ENCODE measurements at places on chromosomes 7 and 10. TPM values are rescaled to one million over a fixed set of nuclear protein-coding genes. Genes with fewer than 3 reads are reported as not detected.

GRCh38 chr7:159227433-159227832, 82.8 kb upstream of the VIPR2 start:
- H3K36me3 ChIP-seq, result no peaks in the 10 kb centered on the region
- no peak overlapping the region for H3K27ac ChIP-seq
- no peak overlapping the region for H3K4me3 ChIP-seq
- no peaks in the 10 kb centered on the region for H3K4me1 ChIP-seq

ZNF467 gene
- total RNA-seq, result 19.9 TPM

DNA sequence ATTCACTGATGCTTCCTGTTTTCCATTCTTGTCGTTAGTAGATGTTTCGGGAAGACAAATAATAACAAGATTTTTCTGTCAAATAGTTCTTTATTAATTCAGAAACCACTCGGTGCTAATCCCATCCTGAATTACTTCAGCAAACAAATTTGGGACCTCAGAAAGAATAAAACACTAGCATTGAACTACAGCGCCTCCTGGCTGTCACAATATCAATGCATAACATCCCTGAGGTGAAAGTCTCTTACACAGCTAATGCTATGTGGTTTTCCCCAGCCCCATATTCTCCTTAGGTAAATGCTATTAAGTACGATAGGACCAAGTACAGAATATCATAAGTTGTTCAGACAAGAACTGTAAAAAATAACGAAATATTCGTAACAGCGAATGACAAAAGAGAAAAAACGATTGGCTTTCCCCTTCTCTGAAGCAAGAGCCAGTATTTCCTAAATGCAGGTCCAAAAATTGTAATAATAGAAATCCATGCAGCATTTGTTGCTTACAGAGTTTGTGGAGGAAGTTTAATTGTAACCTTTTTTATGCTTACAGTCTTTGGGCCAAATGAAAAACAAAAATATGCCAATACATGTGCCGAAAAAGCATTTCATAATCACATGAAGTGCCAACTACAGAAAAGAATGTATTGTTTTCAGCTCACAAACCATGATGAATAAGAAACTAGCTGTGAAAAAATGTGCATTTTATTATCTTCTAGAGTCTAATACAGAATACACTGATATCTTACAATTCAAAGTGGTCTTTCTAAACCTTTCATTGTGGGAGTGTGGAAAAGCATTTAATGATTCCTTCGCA, 47.3 kb downstream of the MYPN start:
- no peak overlapping the region for H3K4me3 ChIP-seq
- no peaks in the 10 kb centered on the region for H3K27me3 ChIP-seq
- no peak overlapping the region for H3K27ac ChIP-seq

GRCh38 chr10:113565364-113565763, 12.5 kb downstream of the HABP2 start:
- DNase-seq, result no peak
- H3K36me3 ChIP-seq, result no peaks in the 10 kb centered on the region
- no peak overlapping the region for H3K27ac ChIP-seq
- H3K27me3 ChIP-seq, result no peaks in the 10 kb centered on the region
- H3K4me3 ChIP-seq, result no peak overlapping the region

DNA sequence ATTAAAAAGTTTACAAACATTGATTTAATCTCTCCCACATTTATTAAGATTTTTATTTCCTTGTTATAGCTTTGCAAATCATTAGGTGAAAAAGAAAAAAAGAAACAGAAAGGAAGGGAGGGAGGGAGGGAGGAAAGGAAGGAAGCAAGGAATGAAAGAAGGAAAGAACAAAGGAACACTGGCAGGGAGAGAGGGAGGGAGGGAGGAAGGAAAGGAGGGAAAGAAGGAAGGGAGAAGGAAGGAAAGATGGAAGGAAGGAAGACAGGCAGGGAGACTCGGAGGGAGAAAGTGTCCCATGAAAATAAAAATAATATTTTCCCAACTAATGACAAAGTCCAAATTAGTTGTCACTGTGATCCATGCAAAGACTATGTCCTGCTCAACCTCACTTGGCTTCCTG, 6.3 kb upstream of the ITGA8 start:
- no peaks in the 10 kb centered on the region for H3K4me1 ChIP-seq
- no peaks in the 10 kb centered on the region for H3K27me3 ChIP-seq
- no peak overlapping the region for H3K4me3 ChIP-seq
- H3K36me3 ChIP-seq, result no peaks in the 10 kb centered on the region

DNA sequence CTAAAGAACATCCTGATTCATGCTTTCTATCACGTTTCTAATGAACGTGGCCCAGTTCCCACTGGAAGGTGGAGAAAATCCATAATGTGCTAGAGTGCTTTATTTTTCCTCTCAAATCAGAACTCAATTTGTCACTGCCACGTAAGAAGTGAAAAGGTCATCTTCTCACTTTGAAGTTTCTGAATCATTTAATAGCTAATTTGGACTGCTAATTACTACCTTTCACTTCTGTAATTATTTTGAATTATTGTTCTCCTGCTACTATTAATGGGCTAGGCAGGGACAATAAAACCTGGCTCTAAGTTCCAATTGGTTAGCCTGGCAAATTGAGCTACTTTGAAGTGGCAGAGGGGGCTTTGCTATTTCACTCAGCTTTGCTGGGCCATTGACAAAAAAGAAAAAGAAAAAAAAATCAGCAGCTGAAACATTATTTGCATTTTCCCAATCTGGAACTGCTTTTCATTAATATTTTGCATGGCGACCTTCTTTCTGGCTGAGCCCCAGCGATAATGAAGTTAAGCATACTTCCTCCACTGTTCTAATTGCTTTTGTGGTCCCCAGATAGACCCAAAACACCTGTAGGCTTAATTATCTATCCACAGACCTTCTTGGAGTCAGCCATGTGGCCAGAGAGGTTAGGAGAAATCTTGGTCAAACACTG, 264.2 kb downstream of the SEC23IP start:
- no peaks in the 10 kb centered on the region for H3K27me3 ChIP-seq
- H3K4me1 ChIP-seq, result no peaks in the 10 kb centered on the region
- DNase-seq, result no peak
- H3K27ac ChIP-seq, result no peak overlapping the region
- no peaks in the 10 kb centered on the region for H3K36me3 ChIP-seq
